ENCODE measurements at places on chromosomes 12 and 14. TPM values are rescaled to one million over a fixed set of nuclear protein-coding genes. Genes with fewer than 3 reads are reported as not detected.

Gene PTCSC3
- polyA plus RNA-seq = not detected

Gene RFLNA
- polyA plus RNA-seq = not detected

Gene TAC3
- not detected for polyA plus RNA-seq

Gene GNB3
- polyA plus RNA-seq = not detected

Gene DEGS2
- polyA plus RNA-seq = 21.7 TPM

Gene HRK
- not detected for polyA plus RNA-seq

Gene OASL
- 13.2 TPM for polyA plus RNA-seq

Gene UNC79
- not detected for polyA plus RNA-seq

Gene EIF2S3B
- polyA plus RNA-seq = 0.24 TPM

Gene DBX2
- not detected for polyA plus RNA-seq

Gene ALG10B
- 1.1 TPM for polyA plus RNA-seq

Gene TBX5
- polyA plus RNA-seq = not detected

Gene GSC
- polyA plus RNA-seq = not detected

Gene AGAP2
- polyA plus RNA-seq = 3.2 TPM
